Mesenteric fat pad (tissue), 1 donor: ENCODE measurements at places on chromosomes 2 and 18. TPM values are rescaled to one million over a fixed set of nuclear protein-coding genes. Genes with fewer than 3 reads are reported as not detected.

- DNase-seq: no peak
Observed at GRCh38 chr2:194086129-194086528, 1570.9 kb upstream of the SLC39A10 start.

KCTD1 gene
- 5.9 TPM for total RNA-seq

DNA sequence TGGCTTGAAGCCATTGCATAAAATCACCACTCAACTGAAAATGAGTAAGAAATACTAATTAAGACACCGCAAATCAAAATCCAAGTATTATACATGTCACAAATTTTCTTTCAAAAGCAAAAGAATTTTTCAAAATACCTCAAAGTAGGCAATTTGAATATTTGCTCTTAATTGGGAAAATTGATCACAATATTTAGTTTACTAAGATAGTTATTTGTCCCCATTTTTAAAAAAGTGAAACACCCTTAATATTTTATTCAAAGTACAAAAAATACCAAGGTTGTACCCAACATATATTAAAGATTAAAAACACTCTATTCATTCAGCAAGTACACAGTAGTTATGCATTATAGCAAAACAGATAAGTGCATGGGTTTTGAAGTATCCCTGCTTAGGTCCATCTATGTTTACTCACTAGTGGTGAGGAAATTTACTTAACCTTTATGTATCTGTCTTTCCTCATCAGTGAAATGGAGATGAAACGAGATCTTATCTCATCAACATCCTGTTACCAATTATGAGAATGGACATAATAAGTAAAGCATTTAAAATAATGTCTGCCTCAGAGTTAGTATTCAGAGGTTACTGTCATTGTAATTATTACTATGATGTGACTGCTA, 35.1 kb downstream of the VPS54 start:
- no peak for DNase-seq

ATP5MC3 gene
- 269 TPM for total RNA-seq

CD226 gene
- total RNA-seq: 1.4 TPM

GRCh38 chr2:199727306-199727705, 123.7 kb downstream of the FTCDNL1 start:
- DNase-seq: no peak

GRCh38 chr2:215442401-215442787, 6.5 kb upstream of the FN1 start:
- no peak for DNase-seq

SPR gene
- 38.6 TPM for total RNA-seq

GRCh38 chr2:23751747-23752265, 175.1 kb downstream of the ATAD2B start:
- no peak for DNase-seq

KCNG2 gene
- 0.51 TPM for total RNA-seq

DNA sequence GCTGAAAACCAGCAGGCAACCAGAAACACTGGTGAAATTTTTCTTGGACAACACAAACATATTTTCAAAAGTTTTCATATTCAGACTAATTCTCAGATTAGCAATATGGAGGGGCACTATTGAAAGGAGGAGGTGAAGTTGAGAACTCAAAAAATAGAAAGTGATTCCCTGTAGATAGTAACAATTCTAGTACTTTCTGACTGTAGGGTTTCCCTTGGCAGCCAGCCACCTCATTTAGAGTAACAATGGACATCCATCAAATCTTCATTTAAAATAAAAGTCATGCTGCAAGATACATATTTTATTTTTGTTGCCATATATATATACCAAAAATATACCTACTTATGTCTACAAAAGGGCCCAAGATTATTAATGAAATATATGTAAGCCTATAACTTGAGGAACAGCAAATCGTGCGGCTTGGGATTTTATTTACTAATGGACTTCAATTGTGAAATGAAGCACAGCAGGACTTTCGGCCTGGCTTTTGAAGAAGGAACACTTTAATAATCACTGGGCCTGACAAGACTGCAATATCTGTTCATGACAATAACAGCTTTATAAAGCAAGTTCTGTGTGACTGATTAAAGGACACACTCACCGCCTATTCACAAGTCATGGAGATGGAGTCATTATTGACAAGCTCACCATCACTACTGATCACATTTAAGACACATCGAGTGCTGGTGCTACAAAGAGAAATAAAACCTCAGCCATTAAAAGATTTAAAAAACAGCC, 6.8 kb upstream of the NR4A2 start:
- no peak for DNase-seq

DNA sequence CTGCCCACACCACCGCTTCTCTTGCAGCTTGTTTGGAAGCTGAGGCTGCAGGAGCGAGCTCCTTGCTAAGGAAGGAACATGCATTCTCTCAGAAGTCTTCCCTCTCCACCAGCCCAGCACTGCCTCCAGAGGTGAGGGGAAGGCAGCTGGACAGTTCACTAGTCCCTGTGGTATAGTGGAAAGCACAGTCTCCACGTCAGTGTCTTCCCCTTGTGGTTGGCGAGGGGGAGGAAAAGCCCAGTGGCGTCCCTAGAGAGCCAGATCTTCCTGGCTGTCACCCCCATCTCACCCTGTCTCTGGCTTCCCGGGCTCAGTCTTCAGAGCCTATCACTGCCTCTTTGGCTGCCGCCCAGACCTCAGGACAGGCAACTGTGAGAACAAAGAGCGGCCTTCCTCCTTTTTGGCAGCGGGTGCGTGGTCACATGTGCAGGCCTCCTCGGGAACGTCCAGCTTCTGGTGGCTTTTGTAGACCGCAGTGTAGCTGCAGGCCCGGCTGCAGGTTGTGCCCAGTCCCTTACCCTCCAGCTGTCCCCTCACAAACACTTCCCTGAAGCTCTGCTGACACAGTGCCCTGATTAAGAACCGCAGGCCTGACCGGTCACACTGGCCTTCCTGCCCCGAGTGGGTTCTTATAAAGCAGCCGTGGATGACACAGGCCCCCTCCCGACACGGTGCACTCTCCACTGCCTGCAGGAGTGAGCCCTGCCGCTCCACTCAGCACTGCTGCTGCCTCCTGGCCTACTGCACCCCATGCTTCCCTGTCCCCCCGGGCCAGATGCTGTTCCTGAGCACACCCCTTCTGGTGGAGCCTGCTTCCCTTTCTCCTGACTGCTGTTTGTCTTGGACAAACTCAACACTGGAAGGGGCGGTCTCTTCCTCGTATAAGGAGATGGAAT, 90.9 kb downstream of the RNF144A start:
- no peak for DNase-seq

CRYGC gene
- not detected for total RNA-seq

AMER3 gene
- total RNA-seq: not detected

DNA sequence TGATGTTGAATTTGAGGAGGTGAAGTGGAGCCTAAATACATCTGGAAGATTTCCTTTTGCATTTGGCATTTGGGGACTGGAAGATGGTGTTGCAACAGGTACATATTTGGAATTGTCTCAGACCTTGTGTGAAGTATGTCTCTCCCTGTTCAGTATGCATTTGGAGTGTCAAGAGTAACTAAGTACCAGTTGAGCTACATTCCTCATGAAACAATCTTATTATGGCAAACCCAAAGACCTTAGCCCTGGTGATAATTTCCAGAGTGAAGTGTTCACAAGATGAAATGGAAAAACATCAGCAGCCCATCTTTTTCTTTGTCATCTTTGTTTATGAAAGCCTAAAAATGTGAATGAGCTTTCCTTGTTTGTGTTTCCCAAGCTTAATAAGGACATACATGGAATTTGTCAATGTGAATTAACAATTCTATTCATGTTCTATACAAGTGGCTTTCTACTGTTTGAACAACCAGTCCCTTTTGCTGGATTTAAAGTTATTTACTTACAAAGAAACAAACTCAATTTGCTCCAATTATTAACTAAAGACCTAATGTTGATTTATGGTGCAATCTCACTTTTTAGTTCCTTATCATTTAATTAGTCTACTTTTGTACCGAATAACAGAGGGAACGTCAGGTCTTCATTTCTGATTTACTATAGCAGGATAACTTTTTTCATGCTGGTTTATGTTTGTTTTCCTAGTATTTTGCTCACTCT, 42.1 kb upstream of the PPP1R1C start:
- DNase-seq: no peak

GRCh38 chr2:96353606-96354101, 18.1 kb downstream of the NCAPH start:
- no peak for DNase-seq

DNA sequence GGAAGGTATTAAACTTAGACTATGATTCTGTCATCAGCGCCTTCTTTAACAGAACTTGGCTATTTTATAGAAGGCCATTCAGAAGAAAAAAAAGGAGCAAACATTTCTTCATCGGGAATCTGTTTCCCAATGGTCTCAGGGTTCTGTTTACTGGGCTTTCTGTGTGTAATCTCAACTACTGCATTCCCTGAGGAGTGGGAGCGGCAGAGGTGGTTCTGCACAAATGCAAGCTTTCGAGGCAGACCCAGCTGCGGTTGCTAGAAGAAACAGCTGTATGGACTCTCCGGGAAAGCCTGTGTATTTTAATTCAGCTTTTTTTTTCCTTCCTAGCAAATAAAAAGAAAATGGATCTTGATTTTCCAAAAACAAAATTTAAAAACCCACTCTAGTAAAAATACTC, 250.7 kb downstream of the NAPG start:
- no peak for DNase-seq

G6PC2 gene
- 0.35 TPM for total RNA-seq

DNA sequence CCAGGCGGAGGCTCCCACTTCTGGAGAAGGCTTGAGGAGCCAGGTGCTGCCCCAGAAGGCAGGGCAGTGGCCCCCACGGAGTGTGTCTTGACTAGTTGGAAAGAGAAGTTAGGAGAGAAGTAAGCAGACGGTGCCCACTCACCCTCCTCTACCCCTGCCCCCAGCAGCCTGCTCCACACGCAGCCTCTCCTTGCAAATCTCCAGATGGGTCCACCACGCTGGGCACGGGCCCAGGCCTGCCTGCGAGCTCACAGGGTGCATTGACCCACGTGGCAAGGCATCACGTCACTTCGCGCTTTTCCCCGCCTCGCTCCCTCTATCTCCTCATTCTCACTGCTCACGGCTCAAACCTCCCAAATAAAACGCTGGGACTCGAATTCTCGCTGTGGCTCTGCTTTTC, 71.8 kb upstream of the RAB12 start:
- no peak for DNase-seq

CABYR gene
- total RNA-seq: 3.1 TPM

DNA sequence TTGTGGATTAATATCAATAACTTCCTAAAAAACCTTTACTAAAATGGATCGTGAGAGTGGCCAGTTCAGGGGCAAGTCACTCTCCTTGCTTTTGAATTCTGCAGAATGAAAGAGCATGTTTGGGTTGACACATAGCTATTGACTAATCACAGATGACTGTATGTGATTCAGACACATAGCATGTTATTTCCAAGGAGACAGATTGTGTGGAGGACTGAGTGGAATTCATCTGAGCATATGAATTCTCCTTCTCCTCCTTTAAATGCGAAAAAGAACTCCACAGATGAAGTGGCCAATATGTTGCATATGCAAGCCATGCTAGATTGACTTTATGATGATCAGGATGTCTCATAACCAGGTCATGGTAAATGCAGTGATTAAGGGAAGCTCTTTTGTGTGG, 249.4 kb upstream of the FAM98A start:
- DNase-seq: no peak
